Stimulated activated CD4-positive, alpha-beta T cell treated with anti-CD3 and anti-CD28 coated beads, TNF-alpha, amount 100 ng/mL, for 1 hour (primary cell): ENCODE measurements at places on chromosomes 4 and X.

DNA sequence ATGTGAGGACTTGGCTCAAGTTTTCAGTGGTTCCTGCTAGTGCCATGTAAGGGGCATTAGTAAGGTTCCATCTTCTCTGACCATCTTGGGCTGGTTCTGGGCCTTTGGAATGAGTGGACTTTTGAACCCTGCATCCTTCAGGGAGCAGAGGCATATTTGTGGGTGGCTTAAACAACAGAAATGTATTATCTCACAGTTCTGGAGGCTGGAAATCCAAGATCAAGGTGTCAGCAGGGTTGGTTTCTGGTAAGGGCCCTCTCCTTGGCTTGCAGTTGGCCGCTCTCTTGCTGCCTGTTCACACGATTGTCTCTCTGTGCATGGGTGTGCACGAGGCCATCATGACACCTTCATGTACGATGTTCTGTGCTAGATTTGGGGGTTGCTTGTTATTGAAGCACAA is 21.3 kb downstream of the CCKAR start:
- DNase-seq, result no peak

- DNase-seq, result no peak
Observed at GRCh38 chr4:142085513-142086292, 449.3 kb downstream of the IL15 start.

- no peak for DNase-seq
Observed at GRCh38 chr4:17276776-17277175, 235.1 kb downstream of the QDPR start.

GRCh38 chrX:154749856-154750255 is 1.0 kb downstream of the GAB3 start:
- DNase-seq, result no peak

GRCh38 chr4:17811078-17811603 is 362 bp downstream of the NCAPG start:
- no peak for DNase-seq

DNA sequence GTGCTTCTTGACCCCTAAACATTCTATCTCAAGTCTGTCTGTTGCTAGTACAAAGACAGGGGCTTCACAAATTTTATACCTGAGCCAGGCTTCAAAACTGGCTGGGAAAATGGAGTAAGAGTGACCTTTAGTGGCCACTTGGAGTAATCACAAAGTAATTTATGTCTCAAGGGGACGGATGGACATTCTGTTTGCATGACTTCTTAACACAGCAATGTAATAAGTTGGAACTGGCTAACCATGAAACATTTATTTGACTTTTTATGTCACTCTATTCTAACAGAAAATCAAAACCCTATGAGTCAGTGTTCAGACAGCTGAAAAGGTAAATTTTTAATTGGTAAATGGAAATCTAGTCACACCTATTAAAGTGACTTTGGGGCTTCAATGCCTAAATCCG is 600.6 kb downstream of the ANKRD50 start:
- DNase-seq, result no peak

- no peak for DNase-seq
Observed at GRCh38 chrX:136627409-136627808, 20.5 kb upstream of the CD40LG start.

DNA sequence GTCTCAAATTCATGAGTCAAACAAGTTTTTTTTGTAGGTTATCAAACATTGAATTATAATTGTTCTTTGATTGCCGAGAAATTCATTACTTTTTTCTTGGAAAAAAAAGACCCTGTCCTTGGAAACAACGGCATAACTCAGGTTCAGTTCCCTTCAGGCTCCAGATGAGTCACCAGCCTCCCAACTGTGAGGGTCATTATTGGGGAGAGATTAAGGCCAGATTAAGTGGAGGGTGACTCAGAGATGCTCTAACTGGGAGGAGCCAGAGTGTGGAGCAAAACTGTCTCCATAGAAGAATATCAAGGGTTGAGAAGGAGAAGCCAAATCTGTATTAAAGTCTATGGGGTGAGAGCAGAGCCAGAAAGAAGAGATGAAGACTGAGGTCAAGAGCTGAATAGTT is 9.6 kb downstream of the ADGRG4 start:
- no peak for DNase-seq

- no peak for DNase-seq
Observed at GRCh38 chr4:13174001-13174400, 310.1 kb downstream of the RAB28 start.

GRCh38 chr4:33349376-33349775 is 2629.2 kb downstream of the PCDH7 start:
- no peak for DNase-seq

GRCh38 chrX:97936296-97936695 is 1052.6 kb downstream of the RPA4 start:
- DNase-seq, result no peak

DNA sequence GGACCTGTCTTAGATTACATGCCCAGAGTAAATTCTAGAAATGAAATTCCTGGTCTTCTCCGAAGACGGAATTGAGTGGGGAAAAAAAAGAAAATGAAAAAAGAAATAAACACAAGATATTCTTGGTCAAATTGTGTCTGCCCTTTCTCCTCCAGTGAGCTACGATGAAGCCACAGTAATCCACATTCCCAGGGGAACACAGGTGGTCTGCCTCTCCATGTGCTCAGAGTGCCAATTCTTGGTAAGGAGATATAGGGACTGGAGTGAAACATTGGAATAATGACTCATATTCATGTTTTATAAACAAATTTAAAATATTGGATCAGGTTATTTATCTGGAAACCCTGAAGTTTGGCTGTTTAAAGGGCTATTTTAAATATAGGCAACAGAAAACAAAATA is 54.2 kb upstream of the MGST2 start:
- no peak for DNase-seq

DNA sequence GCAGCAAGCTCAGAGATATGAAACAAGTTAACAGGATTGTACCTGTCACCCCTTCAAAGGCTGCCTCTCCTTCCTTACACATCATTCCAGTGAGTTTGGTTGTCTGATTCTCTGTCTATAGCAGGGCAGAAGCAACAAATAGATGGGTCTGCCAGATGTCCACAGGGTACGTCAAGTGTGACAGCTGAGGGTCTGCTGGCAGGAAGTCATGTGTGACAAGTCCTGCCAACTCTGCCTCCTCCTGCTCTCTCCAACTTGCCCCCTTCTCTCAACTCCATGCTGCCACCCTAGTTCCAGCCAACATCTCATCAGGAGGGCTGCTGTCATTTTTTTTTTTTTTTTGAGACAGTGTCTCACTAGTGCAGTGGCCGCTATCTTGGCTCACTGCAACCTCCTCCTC is 109.2 kb downstream of the NSUN7 start:
- no peak for DNase-seq

DNA sequence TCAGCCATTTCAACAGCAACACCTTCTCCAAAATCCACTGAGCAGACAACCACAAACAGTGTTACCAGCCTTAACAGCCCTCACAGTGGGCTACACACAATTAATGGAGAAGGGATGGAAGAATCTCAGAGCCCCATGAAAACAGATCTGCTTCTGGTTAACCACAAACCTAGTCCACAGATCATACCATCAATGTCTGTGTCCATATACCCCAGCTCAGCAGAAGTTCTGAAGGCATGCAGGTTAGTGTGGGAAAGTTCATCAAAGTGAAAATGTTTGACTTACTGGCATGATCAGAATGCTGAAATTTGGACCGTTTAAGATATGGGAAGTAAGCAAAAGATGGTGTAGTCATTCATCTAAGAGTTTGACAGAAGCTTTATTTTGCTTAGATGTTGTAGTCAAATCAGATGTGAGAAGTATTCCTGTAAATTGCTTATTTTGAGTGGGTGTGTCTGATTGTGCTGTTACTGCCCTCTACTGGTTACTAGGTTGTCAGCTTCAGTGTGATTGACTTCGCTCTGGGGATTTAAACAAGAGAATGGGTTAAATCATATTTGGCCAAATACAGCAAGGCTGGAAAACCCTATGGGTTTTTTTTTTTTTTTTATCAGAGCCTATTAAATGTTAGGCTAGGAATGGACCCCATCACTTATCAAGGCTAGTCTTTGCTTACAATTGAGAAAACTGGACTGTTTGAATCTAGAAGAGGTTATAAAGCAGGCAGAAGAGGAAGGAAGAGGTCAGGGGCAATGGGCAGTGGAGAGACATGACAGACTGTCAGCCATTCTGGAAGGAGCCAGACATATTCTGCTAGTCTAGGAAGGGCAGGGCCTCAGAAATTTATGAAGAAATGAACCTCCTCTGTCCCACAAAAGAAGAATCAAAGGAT is 130.3 kb downstream of the DIPK2B start:
- DNase-seq, result no peak

DNA sequence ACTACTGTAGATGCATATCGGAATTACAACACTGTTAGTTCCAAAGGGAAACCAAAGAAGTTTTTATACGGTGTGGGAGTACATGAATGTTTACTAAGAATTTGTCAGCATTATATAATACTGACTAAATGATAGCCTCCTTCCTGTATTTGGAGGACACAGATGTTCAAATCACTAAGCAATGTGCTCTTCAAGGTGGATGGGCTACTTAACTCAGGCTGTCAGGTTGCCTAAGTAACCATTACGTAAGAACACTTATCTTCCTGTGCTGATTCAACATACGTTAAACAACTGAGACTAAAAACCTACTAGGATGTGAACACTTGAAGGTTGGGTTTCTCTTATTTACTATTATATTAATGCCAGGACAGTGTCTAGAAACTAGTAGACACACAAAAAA is 81.9 kb upstream of the HPGD start:
- no peak for DNase-seq

- no peak for DNase-seq
Observed at GRCh38 chr4:82268050-82268825, 105.6 kb downstream of the HNRNPD start.

GRCh38 chr4:13674971-13675370 is 47.4 kb upstream of the BOD1L1 start:
- DNase-seq, result no peak

DNA sequence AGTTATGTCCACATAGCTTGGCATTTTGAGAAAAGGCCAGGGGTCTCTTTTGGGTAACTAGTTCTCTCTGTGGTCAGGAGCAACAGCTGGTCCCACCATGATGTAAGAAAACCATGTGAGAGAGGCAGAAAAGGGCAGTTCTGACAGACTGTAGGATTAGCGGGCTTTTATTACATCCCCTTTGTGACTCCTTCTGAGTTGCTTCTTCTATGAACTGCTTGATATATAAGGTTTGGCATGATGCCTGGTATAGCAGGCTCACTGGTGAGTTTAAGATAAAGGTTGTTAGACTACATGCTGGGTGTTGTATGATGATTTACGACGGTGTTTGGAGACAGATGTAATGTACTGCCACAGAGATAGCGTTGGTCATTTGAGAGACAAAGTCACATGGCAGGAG is 2308.1 kb upstream of the AGA start:
- DNase-seq, result no peak

- DNase-seq, result no peak
Observed at GRCh38 chr4:47882228-47882627, 32.2 kb downstream of the NFXL1 start.

DNA sequence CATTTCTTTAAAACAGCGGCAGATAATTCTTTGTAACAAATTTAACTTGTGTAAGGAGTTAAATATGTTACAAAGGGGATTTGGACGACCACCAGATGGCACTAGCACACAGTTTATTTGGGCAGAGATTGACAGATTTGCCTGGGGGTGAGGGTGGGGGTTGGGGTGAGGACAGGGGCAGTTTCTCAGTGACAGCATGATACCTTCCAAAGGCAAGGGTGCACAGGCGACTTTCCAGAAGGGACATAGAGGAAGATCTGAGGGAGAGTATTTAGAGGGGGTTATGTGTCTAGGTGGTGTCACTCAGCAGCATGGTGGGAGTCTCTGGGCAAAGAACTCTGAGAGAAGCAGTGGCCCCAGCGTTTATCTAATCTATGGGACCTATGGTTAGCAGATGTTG is 9.6 kb upstream of the TMA16 start:
- no peak for DNase-seq

DNA sequence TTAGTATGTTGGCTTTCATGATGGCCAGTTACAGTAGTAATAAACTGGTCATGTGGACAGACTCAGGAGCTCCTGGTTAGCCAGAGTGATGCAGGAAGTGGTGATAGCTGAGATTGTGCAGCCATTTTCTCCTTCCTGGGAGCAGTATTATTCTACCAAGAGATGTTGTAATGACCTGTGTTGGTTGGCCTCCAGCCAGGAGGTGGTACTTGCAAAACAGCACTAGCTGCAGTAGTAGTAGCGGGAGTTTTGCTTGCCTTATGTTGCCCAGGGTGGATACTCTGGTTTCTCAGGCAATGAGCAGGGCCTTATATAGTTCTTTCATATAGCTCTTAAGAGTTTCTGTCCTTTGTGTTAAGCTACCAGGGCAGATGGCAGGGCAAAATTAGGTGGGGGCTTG is 998.8 kb downstream of the GLUD2 start:
- DNase-seq, result no peak

GRCh38 chr4:25345744-25346143 is 31.3 kb upstream of the ANAPC4 start:
- DNase-seq, result no peak

- DNase-seq, result no peak
Observed at GRCh38 chr4:132593717-132594400, 555.2 kb upstream of the PCDH10 start.

- DNase-seq, result no peak
Observed at GRCh38 chr4:38015886-38016515, 55.8 kb downstream of the PTTG2 start.

DNA sequence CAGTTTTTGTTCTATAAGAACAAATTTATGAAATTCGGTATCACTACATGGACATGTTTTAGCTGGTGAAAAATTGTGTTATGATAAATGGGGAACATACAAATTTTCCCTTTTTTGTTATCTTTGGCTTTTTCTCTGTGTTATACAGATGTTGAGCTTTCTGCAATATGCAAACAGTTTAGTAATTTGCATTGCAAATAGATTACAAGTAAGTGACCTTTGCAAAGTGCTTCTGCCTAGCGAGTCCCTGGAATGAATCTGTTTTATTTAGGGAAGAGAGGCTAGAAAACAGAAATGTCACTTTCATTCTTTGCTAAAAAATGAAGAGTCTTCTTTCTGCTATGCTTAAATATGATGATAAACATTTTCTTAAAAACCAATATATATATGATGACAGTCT is 461.0 kb downstream of the RPA4 start:
- DNase-seq, result no peak

DNA sequence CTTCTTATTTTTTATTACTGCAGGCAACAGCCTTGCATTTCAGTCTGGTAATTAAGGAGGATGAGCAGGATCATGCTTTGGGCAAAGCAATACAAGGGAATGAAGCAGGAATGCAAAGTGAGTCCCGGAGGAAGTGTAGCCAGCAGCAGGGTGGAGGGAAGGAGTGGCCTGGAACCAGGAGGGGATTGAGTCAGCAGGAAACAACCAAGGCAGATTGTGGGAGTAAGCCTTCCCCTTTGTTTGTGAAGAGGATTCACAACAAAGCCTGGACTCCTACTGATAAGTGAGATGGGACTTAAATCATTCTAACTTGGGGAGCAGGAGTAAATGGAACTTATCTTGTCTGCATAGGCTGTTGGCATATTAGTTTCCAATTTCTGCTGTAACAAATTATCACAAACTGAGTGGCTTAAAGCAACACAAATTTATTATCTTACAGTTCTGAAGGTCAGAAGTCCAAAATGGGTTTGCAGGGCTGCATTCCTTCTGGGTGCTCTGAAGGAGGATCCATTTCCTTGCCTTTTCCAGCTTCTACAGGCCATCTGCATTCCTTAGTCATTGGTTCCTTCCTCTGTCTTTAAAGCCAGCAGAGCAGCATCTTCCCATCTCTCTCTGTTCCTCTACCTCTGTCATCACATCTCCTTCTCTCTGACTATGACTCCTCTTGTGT is 93.2 kb upstream of the AP1S2 start:
- no peak for DNase-seq
